ENCODE measurements at places on chromosomes 2 and 18.

DNA sequence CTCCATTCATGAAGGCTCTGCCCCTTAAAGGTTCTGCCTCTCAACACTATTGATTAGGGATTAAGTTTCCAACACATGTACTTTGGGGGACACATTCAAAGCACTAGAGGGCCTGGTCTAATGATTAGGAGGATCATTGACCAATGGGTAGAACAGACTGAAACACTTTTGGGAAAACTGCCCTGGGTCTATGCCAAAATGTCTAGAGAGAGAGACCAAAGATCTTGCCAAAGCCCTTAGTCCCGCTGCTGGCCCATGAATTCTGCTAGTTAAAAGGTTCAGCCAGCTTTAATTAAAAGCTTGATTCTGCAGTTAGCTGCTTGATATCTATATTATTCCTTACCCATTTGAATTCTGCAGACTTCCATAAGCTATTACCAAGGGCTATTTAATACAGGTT is 613.2 kb downstream of the SLC4A3 start:
- DNase-seq: no peak

- DNase-seq: no peak
Observed at GRCh38 chr2:17821535-17822444, 5.5 kb downstream of the MSGN1 start.

GRCh38 chr2:147345246-147345645 is 499.6 kb upstream of the ACVR2A start:
- DNase-seq: no peak

DNA sequence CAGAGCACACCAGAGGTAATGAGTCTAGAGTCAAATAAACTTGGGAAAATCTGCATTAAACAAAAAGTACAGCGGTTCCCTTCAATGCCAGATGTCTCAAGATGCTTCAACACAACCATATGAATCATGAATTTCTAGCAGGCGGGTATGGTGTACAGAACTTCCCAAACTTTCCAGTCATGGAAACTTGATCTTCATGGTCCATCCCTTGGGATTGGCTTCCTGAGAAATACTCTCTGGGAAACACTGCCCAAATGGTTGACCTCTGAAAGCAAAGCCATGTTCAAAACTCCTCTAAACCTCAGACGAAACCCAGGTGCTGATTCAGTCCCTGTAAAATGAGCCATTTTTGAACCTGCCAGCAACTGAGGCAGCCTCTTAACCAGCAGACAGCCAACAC is 16.4 kb upstream of the TMEM247 start:
- no peak for DNase-seq

GRCh38 chr18:40235836-40236235 is 1719.2 kb upstream of the PIK3C3 start:
- DNase-seq: no peak

GRCh38 chr2:11778923-11779757 is 32.7 kb downstream of the LPIN1 start:
- DNase-seq: peak; percentile 60
